ENCODE measurements at places on chromosomes 5 and 9.

GRCh38 chr5:146924132-146924531, 45.6 kb upstream of the PPP2R2B start:
- no peak for DNase-seq

GRCh38 chr5:122736086-122736845, 38.6 kb upstream of the SNX2 start:
- no peak for DNase-seq

- no peak for DNase-seq
These were observed 276.7 kb downstream of the BNC2 start for GRCh38 chr9:16593746-16594145.

- no peak for DNase-seq
These were observed at the start of gene ELAVL2 for GRCh38 chr9:23826120-23826629. ELAVL2 (minus strand) TSS chr9:23826240; CDS start chr9:23762234, 64,006 bp downstream.

GRCh38 chr5:128082551-128083032, 974 bp upstream of the SLC12A2 start:
- no peak for DNase-seq

- DNase-seq: no peak
These were observed 1295.1 kb upstream of the C9orf72 start for GRCh38 chr9:28868228-28868990.

GRCh38 chr5:27252911-27253310, 214.5 kb upstream of the CDH9 start:
- no peak for DNase-seq

DNA sequence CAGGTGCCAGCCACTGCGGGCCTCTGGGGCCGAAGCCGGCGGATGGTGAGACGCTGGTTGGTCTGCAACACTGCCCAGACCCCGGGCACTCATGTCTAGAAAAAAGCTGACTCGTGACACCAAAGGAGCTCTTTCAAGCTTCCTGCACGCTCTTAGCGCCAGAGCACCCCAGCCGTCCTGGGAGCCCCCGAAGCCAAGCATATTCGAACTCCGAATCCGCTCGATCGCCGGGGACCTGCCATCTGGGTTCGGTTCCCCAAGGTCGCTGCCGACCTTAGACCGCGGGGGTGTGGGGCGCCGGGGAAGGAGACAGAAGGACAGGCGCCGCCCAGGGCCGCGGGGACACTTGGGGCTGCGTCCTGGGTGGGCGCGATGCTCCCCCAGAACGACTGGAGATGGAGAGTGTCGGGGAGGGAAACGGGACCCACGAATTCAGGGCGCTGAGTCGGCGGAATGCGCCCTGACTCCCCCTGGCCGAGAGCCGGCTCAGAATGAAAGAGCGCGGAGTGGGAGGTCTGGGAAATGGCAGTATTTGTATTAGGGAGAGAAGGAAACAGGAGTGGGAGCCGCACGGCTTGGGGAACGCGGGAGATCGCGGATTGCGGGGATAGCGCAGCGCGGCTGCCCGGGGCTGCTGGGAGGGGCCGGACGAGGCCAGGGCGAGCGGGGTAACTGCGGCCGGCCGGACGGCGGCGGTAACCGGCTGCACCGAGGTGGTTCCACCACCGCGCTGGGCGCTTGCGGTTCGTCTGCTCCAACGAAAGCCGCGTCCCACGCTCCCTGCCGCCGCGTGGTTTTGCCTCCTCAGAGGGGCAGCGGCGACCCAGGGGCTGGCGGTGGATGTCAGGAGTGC, 20.1 kb upstream of the MARCHF6 start:
- DNase-seq: no peak

Measured in DMS153 (cell line).